ENCODE measurements at places on chromosomes 1 and 21.

- no peak for DNase-seq
Measured at GRCh38 chr1:101071470-101071891, 45.9 kb upstream of the DPH5 start.

DNA sequence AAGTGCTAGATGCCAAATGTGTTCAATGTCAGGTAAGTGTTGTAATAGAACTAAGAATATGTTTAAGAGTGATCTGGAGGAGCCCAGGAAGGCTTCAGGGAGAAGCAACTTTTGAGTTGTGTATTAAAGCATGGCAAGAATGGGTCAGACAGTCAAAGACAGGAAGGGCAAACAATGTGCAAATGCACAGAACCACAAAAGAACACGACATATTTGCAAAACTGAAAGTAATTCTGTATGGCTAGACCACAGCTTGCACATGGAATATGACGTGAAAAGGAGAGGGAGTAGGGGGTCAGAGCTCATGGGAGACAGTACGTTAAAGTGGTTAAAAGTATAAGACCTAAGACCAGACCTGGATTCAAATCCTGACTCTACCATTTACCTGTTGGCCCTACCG lies 7.1 kb upstream of the SORT1 start:
- DNase-seq: no peak

DNA sequence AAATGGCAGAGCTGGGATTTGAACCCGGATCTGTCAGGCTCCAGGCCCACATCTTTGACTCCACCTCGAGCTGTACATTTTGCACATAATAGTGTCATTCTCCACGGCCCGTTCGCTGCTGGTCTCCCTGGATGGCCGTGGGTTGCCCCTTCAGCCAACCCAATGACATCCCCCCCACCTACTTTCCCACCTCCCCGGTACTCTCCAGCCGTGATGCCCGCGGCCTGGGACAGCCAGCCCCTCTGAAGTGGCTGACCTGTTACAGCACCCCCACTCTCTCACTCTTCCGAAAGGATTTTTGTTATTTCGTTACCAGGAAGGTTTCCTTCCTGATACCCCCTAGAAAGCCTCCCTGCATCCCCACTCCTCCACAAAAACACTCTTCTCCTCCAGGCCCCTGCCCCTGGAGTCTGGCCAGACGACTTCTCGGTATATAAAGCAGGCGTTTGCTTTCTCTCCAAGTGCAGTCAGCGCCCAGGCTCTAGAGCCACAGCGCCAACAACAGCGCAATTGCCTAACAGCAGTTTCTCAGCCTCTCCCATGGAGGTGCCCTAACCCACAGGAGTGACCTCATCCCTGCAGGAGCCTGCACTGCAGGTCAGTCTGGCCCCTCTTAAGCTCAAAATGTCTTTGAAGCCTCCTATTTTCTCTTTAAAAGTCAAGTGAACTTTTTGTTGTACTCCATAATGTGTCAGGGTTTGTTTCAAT lies 14.5 kb upstream of the GJB5 start:
- DNase-seq: no peak

DNA sequence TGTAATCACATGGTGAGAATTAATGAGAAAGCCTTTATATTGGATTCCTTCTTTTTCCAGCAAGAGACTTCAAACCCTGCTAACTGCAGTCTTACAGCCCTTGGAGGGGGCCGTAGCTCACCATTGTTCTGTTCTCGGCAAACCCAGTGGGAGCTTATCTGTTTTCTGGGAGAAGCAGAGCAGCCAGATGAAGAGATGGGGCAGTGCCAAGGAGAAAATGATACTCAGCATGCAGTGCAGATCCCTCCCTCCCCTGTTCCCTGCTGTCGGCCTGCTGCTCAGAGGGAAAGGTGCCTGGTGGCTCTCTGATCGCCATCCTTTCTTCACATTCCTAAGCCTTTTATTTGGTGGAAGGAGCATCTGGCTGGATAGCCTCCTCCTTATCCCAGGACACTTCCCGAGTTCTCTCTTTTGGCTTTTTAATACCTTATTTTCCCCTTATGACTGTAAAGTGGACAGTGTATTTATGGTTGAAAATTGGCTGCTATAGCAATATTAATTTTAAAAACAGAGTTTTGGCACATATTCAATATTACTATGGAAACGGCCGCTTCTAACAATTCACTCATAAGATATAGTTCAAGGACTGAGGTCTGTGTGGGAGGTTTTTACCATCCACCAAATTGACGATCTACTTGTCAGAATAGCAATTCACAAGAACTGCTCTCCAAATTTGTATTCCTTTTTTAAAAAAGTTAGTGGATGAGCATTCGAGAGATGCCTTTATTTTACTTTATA lies 203.4 kb downstream of the CRB1 start:
- no peak for DNase-seq

GRCh38 chr1:14961661-14962267 lies 191.8 kb upstream of the TMEM51 start:
- no peak for DNase-seq

GRCh38 chr1:3485016-3485415 lies 30.6 kb downstream of the ARHGEF16 start:
- DNase-seq: no peak

DNA sequence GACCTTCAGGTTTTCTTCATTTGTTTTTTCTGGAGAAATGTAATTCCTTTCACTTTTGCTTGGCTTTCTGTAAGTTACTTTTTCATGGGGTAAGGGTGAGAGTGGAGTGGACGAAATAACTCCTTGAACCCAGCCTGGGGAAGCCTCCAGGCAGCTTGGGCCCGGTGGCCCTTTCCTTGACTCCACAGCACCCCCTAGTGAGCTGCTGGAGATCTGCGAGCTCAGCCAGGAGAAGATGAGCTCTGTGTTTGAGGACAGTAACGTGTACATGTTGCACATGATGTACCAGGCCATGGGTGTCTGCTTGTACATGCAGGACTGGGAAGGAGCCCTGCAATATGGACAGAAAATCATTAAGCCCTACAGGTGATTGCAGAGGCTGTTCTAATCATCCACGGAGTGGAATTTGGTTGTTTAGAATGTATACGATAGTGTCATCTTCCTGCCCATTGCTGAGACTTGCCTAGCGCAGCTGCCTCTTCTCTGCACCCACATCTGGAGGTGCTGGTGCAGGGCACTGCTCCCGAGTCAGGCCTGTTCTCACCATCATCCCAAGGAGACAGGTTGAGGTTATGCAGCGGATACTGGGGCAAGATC lies 51.0 kb downstream of the SMYD2 start:
- DNase-seq: peak; percentile 12

- no peak for DNase-seq
Measured at GRCh38 chr1:38898653-38899230, 17.4 kb upstream of the GJA9 start.

DNA sequence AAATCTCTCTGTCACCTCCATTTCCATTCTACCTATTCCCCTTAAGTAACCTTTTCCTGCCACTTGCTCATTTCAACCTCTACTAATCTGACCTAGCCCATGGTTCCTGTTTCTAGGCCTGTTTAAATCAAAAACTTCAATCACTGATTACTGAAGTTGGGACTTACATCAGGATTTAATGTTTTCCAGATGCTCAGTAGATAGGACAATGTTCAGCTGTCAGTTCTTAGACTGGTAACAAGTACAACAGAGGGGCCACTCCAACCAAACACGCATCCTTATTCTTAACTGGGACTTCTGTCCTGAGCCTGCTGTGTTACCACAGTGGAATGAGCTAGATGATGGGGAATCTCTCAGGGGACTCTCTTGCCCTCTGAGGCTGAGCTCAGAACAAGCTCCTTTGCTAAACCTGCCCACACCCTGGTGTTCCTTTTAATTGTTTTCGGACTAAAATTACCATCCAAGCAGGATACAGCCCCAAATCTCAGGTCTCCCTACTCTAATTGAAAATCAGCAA lies 974.6 kb downstream of the TTLL7 start:
- no peak for DNase-seq

DNA sequence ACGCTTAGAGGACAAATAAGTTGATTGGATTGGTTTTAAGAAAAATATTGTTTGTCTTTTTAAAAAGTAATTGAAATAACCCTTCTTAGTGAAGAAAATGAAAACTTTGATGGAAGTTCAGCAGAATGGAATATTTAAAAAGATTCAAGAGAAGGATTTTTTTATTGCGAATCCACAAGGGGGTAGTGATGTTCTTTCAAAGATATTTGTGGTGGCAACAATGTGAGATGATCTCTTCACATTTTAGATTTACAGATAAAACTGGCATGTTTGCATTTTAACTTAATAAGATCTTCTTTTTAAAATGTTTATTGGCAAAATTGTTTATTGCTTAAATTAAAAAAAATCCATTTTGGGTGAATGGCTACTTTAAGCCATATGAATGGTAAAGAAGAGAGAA lies 8.9 kb downstream of the CAMTA1 start:
- DNase-seq: no peak

DNA sequence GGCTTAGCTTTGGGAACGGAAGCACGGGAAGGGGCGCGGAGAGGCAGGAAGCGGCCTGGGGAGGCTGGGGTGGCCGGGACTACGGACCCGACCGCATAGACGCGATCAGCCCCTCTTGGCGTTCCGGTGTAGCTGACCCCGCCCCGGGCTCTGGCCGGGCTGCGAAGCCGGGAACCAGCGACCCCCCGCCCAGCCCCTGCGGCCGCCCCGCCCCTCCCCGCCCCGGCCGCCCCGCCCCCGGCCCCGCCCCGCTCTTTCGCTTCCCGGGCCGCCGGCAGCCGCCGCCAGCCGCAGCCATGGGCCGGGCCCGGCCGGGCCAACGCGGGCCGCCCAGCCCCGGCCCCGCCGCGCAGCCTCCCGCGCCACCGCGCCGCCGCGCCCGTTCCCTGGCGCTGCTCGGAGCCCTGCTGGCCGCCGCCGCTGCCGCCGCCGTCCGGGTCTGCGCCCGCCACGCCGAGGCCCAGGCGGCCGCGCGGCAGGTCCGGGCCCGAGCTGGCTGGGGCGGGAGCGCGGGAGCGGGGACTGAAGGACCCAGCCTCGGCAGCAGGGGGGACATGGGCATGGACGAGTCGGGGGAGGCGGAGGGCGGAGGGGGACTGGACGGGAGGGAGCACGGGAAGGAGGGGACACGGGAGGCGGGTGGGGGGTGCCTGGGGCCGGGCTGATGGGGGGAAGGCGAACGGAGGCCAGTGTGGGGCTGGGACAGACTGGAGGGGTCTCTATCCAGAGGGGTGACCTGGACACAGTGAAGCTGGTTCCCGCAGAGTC lies at the start of gene SELENON:
SELENON (plus strand) TSS at position 259 of the 768 bp plus-strand sequence; CDS start at position 297, 38 bp downstream.
- no peak for DNase-seq

DNA sequence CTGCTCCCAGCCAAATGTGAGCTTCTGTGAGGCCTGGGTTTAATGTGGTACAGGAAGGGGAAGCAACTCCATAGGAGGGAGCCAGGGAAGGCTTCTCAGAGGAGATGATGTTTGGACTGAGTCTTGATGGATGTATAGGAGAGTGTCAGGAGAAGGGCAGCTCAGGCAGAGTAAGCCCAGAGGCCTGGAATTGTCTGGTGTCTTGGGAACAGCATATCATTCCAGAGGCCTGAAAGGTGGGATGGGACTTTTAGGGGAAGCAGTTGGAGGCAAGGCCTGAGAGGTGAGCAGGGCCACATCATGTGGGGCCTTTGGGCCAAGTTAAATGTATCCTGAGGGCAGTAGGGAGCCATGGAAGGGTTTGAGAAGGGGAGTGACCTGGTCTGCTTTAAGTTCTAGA lies 148.6 kb upstream of the WNT4 start:
- DNase-seq: no peak

DNA sequence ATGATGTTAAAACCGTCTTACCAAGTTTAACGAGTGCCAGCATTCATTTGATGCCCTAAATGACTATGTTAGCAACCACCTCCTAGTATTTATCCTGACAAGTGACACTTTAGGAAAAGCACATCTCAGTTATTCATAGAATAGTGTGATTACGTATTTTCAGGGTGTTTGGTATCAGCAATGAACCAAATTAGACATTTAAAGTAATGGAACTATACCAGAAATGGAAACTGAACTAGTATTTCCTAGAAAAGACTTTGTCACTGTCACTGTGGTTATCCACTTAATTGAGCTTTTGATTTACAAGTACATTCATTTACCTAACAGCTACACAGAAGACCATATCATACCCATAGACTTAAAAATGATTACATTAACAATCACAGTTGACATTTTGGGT lies 3.6 kb upstream of the IL12RB2 start:
- DNase-seq: no peak

GRCh38 chr1:59477286-59477685 lies 180.4 kb downstream of the FGGY start:
- no peak for DNase-seq

DNA sequence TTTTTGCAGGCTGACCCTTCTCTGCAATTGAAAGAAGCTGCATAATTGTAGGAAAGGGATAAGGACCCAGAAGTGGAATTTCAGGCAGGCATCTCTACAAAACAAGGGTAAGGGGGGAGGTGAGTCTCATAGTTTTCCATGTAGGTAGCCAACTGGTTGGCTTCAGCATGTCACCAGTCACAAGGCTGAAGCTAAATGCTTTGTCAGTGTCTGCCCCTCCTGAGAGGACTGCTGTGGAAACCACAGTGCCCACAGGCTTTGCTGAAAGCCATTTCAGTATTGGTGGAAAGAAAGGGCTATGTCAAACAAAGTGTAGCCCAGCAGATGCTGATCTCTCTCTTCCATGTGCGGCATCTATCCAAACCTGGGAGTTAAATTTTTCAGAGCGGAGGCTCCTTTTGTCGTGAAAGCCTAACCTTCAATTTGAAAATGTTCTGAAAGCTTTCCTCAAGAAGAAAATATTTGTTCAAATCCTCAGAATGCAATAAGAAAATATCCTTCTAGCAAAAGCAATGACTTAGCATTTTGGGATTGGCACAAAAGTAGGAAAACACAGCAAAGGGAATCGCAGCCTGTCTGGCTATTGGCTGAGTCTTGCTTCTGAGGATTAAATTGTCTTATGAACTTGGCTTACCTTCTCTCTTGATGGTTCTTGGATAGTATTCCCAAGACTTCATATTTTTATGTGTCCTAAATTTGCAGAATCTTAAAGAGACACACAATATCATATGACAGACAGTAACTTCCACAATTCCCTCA lies 591.7 kb downstream of the PLPP3 start:
- no peak for DNase-seq

DNA sequence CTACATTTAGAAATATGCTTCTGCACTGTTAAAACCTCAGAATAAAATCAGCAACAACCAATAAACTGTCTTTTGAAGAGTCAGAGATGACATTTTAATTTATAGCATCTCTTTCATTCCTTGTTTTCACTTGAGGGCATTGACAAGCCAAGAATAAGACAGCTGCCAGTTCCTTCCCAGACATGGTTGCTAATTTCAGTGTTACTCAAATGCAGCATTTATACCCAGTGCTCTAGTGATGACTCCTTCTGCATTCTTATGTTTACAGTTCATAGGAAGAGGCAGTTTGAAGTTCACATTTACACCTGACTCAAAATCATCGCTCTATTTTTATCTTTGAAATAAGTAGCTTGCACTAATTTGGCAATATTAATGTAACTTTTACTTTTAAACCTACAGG lies 44.9 kb downstream of the PLA2G4A start:
- DNase-seq: no peak

GRCh38 chr21:19026911-19027310 lies 623.3 kb upstream of the TMPRSS15 start:
- no peak for DNase-seq

DNA sequence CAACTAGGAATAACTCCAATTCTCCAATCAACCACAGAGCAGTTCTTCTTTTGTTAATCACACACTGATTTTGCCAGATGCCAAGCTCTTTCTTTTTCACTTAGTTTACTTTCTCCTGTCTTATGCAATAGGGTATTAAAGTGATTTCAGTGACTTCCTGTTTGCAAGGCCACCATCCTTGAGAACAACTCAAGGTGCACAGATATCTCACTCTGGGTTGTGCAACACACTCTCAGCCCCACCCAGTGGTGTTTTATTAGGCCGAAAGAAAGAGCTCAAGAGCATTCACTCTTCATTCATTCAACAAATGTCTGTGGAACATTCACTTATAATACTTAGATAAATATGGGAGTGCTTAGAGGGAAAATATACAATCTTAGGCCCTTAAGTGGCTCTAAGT lies 352.5 kb downstream of the ZNF326 start:
- no peak for DNase-seq

- no peak for DNase-seq
Measured at GRCh38 chr1:228172591-228173527, 7.3 kb downstream of the IBA57 start.

All from activated T-helper 9 cell treated with anti-CD3 and anti-CD28 coated beads, Interleukin-2, amount 50 U/mL, for 16 hours (primary cell).